NCI-H226 (cell line): ENCODE measurements at places on chromosomes 11 and 22.

DNA sequence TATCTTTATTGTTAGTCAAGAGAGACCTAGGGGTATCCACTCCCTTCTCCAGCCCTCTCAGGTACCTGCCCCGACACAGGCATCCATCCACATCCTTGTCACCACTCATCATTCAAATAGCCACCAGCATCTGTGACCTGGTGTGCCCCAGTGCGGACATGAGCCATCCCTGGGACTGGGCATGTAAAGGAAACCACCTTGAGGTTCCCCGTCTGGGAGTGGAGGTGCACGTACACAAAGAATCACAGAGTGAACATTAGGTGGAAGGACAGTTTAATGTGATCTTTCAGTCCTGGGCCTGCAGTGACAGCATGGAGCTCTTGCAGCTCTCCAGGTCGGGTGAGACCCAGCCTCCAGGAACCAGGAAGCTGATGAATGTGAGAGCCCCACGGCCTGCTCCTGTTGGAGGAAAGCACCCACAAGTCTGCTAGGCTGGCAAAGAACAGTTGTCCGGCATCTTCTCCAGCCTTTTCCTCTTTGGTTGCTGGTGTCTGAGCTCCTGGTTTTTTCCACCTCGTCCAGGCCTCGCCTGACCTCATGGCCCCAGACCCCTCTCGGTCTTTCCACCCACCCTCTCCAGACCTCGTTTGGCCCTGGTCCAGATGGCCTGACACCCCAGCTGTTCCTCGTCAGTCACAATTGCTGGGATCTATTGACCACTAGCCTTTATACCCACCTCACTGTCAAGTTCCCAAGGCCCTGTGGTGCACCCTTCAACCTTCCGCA, 16.5 kb downstream of the PSMD13 start:
- no peak for DNase-seq

DNA sequence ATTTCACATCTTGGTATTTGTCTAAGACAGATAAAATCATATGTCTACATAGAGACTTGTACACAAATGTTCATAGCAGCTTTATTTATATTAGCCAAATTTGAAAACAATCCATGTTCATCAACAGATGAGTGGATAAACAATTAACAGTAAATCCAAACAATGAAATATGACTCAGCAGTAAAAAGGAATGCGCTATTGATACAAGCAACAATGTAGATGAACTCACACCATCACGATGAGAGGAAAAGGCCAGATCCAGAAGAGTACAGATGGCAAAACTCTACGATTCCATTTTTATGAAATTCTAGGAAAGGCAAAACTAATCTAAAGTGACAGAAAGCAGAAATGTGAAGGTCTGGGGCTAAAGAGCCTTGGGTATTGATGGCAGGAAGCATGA, 384.3 kb downstream of the NTM start:
- DNase-seq: no peak

DNA sequence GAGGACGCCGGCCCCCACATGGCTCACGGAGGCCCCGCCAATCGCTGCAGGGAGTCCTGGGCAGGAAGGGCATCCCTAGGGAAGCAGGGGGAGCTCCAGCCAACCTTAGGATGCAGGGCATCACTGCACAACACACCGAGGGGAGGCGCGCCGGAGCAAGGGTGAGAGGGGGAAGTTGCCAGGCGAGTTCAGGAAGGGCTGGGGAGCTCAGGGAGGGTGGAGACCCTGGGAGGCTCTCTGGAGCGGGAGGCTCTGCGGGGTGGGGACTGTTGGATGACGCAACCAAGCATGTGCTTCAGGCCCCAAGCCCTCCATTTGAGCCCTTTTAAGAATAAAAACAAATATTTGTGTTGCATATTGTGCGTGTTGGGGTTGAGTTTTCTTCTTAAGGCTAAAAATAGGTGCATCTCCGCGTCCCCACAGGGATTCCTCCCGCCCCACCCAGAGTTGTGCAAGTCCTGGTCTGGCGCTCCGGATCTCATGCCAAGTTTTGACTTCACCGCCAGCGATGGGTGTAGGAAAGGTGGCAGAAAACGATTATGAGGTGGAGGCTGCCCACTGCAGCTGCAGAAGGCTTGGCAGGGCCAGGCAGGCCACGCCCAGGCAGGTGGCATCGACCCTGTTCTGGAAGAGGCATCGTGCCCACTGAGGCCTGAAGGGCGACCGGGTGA, 65.2 kb downstream of the WNT7B start:
- DNase-seq: peak; percentile 43

DNA sequence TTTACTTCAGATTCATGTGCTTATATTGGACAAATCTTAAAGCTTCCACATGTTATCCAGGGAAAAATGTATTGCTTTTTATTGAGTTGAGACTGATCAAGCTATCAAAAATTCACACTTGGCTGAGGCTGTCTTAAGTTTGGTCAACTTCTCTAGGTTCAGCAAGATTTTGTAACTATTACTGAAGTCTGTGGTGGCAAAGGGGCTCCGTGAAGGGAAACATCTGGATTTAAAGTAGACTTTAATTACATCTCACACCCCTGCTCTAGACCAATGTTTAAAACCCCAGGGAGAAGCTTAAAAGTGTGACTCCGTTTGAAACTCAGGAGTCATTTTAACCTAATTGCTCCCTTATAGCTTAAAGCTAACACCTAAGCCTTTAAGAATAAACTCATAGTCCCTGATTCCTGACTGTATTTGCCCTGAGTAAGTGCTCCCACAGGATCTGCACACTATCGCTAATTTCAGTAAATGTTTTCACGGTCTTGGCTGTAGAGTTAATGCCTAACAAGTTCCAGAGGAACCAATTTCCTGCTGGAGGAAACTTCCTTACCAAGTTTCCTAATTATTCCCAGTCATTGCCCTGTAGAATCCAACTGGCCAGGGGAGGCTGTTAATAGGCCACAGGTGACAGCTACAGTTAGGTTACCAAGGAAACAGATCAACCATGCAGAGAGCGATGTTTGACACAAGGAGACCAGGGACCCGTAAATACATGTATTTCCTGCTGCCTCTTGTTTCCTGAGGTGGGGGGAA, 40.5 kb downstream of the OR10A6 start:
- DNase-seq: no peak

DNA sequence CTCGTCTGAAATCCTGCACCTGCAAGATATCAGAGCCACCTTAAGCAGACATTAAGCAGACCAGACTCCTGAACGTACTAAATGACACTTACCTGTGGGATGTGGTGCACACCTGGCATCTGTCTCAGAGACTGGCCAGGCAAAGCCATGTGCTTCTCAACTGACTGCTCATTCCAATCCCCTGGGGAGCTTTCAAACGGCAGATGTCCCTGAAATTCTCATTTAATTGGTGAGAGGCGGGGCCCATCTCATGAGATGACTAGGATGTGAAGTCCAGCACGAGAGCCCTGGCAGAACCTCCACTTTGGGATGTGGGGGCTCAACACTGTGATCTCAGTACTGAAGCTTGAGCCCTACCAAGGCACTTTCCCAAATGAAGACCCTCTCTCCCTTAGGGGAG, 84.9 kb upstream of the HMGXB4 start:
- DNase-seq: no peak

DNA sequence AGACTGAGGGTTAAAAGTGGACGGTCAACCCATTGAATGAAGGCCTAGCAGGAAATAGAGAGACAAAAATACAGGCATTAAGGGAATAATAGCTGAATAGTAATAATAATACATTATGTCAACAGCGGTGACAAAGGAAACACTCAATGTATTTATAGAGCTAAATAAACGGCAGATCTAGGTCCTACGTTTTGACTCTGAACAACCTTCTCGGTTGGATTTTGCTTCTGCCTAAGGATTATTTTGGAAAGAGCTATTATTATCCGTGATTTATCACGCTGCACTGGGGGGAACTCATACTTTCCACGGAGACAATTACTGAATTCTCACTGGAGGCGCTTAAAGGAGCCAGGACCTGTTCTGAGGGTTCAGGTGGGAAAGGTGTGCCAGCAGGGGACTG, 118.2 kb upstream of the KIRREL3 start:
- no peak for DNase-seq

- DNase-seq: no peak
These were observed 151.3 kb downstream of the DLG2 start for GRCh38 chr11:85475660-85476517.

- no peak for DNase-seq
These were observed 1005.8 kb upstream of the CCDC90B start for GRCh38 chr11:84292006-84292405.

DNA sequence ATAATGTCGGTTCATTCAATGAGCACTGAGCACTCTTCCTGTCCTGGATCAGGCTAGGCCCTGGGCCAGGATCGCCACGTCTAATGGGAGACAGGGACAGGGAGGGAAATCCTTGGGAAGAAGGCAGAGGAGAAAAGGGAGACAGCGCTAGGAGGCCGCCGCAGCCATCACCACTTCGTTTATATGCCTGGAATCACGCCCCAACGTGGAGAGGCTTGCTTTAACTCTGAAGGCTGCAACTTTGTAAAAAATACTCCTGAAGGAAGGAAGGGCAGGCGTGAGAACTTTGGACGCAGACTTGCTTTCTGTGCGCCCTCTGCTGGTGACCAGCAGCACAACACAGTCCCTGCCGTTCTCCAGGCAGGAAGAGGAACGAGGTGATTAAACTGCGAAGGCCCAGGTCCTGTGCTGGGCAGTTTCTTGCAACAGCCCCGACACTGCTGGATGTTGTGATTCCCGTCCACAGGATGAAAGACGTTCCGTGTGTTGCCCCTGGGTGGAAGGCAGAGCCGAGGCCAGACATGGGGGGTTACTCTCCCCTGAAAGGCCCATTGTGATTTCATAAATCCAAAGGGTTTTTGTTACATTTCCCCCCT, 22.1 kb downstream of the RIBC2 start:
- peak; percentile 61 for DNase-seq

GRCh38 chr22:31248965-31249958, 37.2 kb downstream of the LIMK2 start:
- DNase-seq: no peak

- DNase-seq: no peak
These were observed 766.5 kb downstream of the METTL15 start for GRCh38 chr11:28874706-28875105.

- DNase-seq: no peak
These were observed 589.7 kb upstream of the LRRC4C start for GRCh38 chr11:42049186-42049585.

- DNase-seq: no peak
These were observed 23.1 kb downstream of the PTPN5 start for GRCh38 chr11:18768472-18768901.

- no peak for DNase-seq
These were observed 81.0 kb upstream of the SNX19 start for GRCh38 chr11:130997278-130997677.

DNA sequence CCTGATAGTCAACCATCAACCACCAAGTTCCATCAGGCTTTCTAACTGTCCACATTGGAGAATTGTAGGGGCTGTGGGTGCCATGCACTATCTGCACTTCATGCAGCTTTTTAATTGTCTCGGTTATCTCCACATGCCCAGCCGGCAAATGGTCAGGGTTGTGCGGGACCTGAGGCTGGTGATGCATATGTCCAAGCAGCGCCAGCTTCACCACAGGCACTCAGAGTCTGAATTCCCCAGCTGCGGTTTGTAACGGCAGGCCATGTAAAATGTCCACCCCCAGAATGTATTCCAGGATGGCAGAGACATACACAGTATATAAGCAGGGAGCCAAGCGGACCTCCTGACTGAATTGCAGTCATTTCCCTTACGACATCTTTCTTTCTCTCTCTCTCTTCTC, 435.6 kb downstream of the DYNC2H1 start:
- no peak for DNase-seq

DNA sequence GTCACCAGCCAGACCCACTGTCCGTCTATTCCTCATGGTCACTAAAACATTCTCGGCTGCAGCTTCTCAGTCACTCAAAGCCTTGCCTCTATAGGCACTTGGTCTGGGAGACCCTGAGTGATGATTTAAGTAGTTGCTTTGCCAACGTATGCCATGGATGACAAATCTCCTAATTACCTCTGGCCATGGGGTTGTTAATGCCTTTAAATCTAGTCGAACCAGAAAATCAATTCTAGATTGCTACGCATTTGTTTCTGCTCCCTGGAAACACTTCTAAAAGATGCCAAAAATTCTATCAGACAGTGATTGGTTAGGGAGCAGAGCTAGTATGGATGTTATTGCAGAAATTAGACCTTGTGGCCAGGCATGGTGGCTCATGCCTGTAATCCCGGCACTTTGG, 57.0 kb upstream of the RTL6 start:
- DNase-seq: no peak
